HAP-1 (cell line): ENCODE measurements at places on chromosomes 3 and 15.
A peak's percentile ranks its signal among the peaks of the same experiment; 100 is the strongest.

DNA sequence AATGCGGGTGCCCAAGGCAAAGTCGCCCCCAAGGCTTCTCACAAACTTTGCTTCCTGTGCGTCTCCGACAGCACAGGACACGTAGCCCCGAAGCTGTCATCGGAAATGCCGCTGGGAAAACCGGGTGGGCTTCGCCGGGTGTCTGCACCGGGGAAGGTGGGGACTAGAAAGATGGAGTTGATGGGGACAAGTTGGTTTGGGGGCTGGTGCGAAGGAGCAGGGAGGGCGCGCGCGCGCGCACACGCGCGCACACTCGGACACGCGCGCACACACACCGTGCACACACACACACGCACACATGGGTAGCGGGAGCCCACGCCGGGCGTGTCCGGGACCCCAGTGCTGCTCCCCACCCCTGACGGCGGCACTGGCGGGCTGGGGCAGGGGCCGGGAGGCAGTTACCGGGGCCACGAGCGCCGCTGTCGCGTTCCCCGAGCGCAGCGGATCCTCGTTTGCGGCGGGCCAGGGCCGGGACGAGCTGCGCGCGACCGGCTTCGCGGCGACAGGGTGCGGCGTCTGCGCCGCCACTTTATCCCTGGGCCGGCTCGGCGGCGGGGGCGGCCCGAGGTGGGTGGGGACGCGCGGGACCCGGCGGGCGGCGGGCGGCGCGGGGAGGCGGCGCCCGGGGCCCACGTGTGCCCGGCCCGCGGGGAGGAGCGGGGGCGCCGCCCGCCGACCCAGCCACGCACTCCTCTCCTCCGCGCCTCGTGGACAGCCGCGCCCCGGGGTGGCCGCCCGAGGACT, 539 bp upstream of the MGLL start:
- DNase-seq: no peak

GRCh38 chr3:127689266-127689860, 16.6 kb downstream of the ABTB1 start:
- no peak for DNase-seq

- no peak for DNase-seq
Observed at GRCh38 chr3:190036631-190037030, 84.1 kb downstream of the P3H2 start.

- no peak for DNase-seq
Observed at GRCh38 chr15:64970698-64971097, 19.0 kb downstream of the SPG21 start.

DNA sequence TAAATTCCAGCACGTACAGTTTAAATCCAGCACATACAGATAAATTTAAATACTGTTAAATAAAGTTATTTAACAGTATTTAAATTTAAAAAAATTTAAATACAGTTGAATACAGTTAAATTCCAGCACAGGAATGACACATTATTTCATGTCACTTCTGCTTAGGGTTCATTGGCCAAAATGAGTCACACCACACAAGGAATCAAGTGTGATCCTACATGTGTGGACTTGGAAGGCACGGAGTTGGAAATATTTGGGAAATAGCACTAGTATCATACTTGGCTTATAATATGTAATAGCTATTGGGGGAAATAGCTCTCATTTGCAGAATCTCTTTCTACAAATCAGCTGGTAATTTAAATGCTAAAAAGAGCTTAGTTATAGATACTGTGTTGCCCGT, 10.6 kb downstream of the RAB7A start:
- DNase-seq: no peak

- no peak for DNase-seq
Observed at GRCh38 chr15:98865397-98866339, 141.9 kb downstream of the PGPEP1L start.

DNA sequence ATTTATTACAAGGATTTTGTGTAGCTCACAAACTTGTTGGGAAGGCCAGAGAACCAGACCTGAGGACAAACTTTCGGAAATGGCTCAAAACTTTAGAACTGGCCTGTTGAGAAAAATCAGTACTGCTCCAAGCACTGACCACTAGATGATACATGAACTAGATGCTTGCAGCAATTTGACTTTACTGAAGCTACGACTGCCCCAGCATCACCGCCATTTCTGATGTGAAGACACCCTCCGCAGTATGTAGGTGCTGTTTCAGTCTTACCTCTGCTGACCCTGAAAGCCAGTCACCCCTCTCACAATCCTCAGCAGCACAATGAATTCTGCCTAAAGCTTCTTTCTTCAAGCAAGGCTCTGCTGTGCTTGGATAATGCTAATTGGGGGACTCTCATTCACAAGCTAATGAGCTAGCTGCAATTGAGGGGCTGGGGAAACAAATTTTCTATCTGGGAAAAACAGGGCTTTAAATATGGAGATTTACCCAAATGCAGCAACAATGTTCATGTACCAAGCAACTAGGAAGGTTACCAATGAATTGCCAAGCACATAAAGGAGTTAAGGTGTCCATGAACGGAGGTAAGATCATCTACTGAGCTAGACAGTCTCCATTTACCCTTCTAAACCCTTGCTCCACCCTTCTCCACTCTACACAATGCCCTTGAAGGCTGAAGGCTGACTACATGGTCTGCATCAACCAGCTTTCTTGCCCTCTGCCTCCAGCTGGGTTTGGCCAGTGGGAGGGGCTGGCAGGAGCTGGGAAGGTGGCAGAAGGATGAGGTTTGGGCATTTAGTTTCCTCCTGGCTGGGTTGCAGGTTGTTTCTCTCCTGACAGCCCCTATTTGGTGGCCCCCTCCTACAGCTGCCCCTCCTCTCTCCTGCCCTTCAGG, 53.2 kb upstream of the FSTL1 start:
- DNase-seq: no peak

GRCh38 chr3:176430244-176431037, 766.8 kb downstream of the TBL1XR1 start:
- DNase-seq: peak; percentile 26

DNA sequence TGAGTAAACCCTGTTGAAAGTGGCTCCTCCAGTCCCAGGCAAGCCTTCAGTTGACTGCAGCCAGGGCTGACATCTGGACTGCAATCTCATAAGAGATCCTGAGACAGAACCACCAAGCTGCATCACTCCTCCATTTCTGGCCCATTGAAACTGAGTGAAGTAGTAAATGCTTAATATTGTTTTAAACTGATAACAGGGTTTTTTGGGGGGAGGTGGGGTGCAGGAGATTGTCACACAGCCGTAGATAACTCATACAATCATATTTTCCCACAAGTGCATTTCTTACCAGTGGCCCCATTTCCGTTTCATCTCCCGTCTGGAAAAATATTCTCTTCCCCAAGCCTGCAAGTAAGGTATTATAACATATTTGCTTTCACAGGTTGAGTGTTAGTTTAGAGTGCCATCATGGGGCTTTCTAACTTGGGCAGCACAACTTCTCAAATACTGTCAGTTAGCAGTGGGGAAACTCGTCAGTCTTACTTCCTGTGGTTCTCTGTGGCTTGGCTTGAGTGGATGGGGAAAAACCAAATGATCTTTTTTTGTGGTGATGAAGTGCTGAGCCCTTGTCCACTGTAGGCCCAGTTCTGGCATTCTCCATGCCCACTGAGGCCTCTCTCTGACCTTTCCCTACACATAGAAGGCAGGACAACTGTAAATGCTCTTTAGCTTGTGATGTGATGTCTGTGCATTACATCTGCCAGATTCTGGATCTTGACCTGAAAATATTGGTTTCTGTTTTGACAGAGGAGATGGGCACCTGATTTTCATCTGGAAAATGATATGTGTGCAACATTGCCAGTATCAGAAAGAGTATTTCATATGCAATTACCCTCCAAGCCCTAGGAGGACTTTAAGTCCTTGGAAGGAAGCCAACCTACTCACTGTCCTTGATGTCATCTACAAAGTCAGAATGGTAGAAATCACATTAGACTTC, 90.1 kb upstream of the BHLHE40 start:
- no peak for DNase-seq

GRCh38 chr3:72353236-72354128, 494.8 kb downstream of the SHQ1 start:
- no peak for DNase-seq

GRCh38 chr3:147089286-147089685, 317.1 kb downstream of the ZIC4 start:
- DNase-seq: no peak

DNA sequence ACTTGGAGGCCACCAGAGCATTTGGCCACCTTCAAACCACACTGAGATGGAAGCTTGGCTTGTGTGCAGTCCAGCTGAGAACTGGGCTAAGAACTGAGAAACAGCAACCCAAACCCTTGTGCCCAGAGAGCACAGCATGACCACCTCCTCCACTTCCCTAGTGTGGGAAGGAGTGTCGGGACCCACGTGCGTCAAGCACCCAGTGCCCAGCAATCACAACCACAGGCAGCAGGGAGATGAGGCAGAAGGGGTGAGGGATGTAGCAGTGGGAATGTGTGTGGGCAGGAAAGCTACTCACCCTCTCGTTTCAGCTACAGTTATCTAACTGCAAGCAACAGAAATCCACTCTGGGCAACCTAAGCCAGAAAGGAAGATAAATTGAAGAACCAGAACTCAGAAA, 25.0 kb upstream of the RFTN1 start:
- no peak for DNase-seq

- no peak for DNase-seq
Observed at GRCh38 chr3:175248832-175249231, 389.7 kb downstream of the NAALADL2 start.

GRCh38 chr15:90596943-90597342, 67.2 kb downstream of the CRTC3 start:
- DNase-seq: no peak

- no peak for DNase-seq
Observed at GRCh38 chr3:10352146-10352911, 31.4 kb upstream of the SEC13 start.

DNA sequence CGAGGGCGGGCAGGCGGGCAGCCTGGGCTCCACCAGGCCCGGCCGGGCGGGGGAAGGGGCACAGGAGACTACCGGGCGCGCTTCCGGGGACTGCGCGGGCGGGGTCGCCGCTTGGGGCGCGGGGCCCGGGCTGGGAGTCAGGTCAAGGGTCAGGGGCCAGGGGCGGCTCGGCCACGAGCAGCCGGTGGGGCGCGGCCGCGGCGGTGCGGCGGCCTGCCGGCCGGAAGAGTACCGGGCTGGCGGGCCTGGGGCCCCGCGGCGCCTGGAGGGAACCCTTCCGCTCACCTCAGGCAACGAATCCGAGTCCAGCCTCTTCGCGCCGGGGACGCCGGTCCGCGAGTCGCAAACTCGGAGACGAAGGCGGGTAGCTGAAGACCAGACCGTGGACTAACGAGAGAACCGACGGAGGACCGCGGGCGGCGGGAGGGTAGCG, 225 bp downstream of the RHOA start:
- peak; percentile 49 for DNase-seq

DNA sequence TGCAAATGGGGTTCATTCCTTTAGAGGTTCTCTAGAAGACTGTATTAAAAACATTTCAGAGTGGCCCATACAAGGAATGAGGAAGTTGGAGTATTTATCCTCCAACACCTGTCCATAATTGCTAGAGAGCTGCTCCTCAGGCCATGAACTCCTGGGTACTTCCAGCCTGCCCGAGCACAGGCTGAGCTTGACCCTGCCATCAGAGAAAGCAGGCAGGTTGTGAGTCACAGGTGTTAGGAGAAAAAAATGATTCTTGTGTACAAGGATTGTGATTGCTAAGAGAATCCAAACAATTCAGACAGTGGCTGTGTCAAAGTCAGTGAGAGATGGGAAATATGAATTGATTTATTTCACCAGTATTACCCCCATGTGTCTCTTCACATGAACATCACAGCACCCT, 156.8 kb upstream of the GADL1 start:
- DNase-seq: no peak

DNA sequence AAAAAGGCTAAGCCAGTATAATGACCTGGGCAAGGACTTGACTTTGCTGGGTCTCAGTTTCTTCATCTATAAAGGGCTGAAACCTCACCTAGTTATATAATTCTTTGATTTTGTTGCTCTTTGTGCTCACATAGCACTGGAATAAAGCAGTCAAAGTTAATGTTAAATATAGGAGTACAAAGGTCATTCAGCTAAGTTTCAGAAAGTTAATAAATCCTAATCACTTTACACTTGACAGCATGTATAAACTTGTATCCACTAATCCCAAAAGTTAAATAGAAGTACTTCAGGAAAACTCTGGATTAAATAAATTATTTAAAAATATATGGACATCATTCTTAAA, 33.9 kb downstream of the PLCL2 start:
- no peak for DNase-seq

GRCh38 chr3:146425341-146425740, 44.0 kb downstream of the PLSCR2 start:
- DNase-seq: no peak

GRCh38 chr3:9198899-9199335, 50.5 kb downstream of the SRGAP3 start:
- DNase-seq: no peak

GRCh38 chr3:69872783-69873378, 126.7 kb upstream of the SAMMSON start:
- DNase-seq: no peak

DNA sequence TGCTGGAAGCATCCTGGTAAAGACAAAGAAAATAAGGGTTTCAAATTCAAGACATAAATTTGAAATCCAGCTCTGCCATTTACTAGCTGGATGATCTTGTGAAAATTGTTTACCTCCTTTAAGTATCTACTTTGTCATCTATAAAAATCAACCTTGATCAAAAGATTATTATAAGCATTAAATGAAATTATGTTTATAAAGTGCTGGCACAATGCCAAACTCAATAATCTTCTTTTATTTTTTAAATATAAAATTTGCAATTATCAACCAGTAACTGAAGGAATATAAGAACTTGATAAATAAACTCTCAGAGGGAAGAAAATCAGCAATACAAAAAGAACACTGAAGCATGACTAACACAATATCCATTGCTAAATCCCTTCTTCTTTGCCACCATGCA, 25.8 kb downstream of the C3orf33 start:
- DNase-seq: no peak

GRCh38 chr15:79311901-79312553, 1.1 kb downstream of the TMED3 start:
- DNase-seq: peak; percentile 21

DNA sequence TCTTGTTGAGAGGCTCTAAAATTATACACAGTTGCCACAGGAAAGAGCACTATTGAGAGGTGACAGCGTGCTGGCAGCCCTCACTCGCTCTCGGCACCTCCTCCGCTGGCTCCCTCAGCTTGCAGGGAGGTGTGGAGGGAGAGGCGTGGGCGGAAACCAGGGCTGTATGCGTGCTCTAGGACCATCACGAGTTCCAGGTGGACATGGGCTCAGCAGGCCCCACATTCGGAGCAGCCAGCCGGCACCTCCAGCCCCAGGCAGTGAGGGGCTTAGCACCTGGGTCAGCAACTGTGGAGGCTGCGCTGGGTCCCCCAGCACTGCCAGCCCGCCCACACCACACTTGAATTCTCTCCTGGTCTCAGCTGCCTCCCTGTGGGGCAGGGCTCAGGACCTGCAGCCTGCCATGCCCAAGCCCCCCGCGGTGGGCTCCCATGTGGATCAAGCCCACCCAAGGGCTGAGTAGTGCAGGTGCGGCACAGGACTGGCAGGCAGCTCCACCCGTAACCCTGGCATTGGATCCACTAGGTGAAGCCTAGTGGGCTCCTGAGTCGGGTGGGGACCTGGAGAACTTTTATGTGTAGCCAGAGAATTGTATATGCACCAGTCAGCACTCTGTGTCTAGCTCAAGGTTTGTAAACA, 460.6 kb upstream of the ALCAM start:
- DNase-seq: no peak
